ENCODE measurements at places on chromosomes 3 and 15.

GRCh38 chr3:41893977-41894376, 67.9 kb downstream of the ULK4 start:
- DNase-seq = peak; percentile 10

- no peak for DNase-seq
Measured at GRCh38 chr3:42880183-42880582, 4.5 kb upstream of the CYP8B1 start.

DNA sequence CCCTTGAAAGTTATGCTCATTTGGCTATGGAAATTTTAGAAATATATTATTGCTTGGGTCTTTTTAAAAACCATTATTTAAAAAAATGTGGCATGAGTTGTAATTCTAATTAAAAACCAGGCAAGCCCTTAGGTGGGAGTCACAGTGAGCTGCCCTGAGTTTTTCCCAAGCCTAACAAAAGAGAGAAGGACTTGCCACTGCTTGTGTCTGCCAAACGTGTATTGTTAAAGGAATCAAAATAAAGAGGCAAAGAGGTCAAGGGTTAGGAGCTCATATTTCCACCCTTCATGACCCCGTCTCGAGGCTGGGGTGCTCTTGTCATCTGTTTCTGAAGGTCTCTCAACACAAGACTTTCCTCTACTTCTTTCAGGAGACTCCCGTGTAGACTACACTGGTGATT, 321.1 kb downstream of the ZIC1 start:
- no peak for DNase-seq

- DNase-seq = no peak
Measured at GRCh38 chr3:130569461-130570365, 52.7 kb downstream of the COL6A6 start.

DNA sequence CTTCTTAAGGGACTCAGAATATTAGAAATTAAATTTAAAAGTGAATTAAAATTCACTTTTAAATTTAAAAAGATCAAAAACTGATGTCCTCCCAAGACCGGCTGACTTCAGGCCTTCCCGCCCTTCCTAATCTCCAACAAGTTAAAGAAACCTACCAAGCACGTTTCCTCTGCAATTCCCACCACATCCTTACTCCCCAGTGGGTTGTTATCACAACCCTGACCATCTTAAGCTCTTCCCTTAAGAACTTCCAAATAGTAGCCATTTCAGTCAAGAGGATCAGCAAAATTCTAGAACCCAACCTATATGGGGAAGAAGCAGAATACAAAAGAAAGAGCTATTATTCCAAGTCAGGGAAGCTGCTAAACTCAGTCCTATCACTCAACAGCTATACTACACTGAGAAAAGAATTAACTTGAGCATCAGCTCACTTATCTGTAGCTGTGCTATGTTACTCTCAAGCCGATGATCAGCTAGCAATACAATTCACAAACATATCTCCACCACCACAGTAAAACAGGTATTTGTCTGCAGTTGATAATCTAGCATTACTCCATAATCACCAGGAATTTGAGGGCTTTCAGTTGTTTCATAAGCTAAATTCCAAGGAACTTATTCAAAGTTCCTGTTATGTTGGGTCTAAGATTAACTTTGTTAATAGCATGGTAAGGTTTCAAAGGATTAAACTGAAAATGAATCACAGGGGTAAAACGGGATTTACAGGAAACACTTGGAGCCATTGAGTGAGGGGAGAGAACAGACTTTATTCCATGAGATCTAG, 14.3 kb downstream of the ABCC5 start:
- DNase-seq = no peak

GRCh38 chr3:177333533-177334520, 136.5 kb upstream of the TBL1XR1 start:
- DNase-seq = no peak

GRCh38 chr15:91422797-91423196, 322.7 kb downstream of the SV2B start:
- no peak for DNase-seq

Measured in AG09319 (cell line).